Left hindlimb (tissue), 1 donor: ENCODE measurements at places on chromosomes 6 and 20.

GRCh38 chr6:44131892-44132291 is 4.5 kb downstream of the TMEM63B start:
- DNase-seq: no peak

DNA sequence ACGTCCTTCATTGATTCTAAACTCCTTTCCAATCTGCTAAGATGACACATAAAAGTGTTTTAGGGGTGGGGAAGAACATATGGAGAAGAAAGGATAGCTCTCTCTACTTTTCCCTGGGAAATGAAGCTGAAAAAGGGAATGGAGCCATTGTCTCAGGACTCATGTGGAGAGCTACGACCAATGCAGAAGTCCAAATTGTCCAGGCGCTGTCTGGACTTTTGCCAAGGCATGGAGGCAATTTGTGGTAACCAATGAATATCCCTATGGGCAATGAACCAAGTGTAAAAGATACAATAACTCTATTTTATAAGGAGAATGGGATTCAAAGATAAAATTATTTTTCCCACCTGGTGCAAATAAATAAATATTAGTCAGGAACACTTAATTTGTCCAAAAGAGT is 16.1 kb downstream of the FBXL4 start:
- no peak for DNase-seq

DNA sequence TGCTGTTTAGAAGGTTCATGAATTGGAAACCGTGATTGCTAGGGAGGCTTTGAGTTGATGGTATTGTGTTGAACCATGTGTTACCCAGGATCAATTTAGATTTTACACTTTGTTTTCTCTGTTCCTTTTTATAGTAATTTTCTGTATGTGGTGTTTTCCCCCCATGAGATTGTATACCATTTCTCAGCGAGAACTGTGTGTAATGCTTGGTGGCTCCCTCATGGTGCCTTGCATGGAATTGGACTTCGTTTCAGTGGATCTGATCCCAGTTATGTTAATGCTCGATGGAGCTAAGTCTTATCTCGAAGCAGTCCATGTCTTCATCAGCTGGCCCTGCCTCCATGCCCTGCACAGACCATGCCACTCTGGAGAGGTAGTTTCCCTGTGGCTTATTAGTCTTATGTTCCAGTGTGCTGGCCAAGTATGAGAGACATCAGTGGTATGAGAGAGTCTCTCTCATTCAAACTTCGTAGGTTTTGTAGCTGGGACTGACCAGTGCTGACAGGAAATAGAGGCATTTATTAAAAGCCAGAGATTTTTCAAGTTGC is 18.7 kb downstream of the PTPN1 start:
- DNase-seq: no peak

DNA sequence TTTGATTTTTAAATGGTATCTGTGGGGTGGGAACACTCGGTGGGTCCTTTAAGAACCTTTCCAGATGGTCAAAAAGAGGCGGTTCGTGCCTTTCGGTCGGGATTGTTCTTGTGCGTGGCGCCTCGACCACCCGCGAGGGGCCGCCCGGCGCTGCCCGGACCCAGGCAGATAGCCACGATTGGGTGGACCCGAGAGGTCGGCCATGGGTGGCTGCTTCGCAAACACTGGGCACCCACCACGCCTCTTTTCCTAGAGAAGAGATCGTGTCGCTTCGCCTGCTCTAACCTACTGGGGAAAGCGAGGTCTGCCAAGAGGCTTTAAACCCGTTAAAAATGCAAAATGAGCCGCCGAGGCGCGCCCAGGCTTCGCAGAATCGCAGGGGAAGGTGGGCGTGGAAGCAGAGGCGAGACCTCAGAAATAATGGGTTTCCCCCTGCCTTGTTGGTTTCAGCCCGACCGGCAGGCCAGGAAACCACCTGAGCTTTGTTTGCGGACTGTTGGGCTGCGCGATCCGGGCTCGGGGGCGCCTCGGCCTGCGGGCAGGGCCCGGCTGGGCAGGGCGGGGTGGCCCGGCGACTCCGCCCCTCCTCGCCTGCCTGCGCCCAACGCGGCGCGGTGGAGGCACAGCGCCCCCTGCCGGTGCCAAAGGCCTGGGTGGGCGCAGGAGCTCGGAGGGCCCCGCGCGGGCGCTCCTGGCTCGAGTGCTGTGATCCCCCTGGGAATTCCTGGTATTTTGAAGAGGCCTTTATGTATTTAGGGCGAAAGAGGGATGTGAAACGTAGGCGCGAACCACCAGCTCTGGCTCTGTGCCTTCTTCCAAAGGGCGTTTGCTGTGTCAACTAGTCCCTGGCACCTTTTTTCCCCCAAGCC is 1.6 kb downstream of the MARCKS start:
- peak; percentile 95 for DNase-seq

GRCh38 chr20:53101992-53102760 is 130.0 kb downstream of the TSHZ2 start:
- DNase-seq: no peak

- no peak for DNase-seq
Measured at GRCh38 chr6:165506657-165507056, 156.4 kb downstream of the PDE10A start.

DNA sequence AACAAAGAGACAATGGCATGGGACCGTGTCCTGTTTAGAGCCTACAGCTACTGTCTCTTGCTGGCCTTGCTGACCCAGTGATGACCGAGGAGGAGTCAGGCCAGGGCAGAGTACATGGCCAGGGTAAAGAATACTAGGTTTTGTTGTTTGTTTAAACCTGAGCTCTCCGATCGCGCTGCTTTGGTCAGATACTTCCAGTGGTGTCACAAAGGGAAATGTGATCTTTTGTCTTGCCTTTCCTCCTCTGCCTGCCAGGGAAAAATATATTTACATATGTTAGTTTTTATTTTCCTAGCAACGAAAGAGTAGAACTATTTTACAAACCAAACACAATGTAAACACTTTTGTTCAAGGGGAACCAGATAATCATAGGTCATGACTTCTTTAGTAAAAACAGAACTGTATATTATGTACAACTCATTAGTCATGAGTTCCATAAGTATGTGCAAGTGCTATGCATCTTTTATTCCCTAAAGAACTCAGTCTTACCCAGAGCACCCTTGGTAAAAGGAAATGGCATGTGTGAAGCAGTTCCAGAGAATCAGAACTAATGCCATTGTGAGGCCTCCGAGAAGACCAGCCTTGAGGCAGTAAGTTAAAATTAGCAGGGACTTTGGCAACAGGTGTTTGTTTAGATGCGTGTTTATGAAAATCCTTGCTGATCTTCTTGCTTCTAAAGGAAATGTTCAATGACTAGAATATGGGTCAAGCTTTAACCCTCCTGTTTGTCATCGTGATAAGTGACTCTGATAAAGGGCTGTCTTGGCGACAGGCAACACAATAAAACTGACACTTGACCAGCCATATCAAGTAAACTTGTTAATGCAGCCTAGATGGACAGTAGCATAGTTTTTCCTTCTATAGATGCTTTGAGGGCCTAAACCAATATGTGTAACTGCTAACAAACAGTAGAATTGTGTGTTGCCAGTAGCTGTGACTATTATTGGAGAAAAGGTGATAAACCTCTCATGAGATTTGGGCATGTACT is 204.6 kb downstream of the NKAIN2 start:
- no peak for DNase-seq

DNA sequence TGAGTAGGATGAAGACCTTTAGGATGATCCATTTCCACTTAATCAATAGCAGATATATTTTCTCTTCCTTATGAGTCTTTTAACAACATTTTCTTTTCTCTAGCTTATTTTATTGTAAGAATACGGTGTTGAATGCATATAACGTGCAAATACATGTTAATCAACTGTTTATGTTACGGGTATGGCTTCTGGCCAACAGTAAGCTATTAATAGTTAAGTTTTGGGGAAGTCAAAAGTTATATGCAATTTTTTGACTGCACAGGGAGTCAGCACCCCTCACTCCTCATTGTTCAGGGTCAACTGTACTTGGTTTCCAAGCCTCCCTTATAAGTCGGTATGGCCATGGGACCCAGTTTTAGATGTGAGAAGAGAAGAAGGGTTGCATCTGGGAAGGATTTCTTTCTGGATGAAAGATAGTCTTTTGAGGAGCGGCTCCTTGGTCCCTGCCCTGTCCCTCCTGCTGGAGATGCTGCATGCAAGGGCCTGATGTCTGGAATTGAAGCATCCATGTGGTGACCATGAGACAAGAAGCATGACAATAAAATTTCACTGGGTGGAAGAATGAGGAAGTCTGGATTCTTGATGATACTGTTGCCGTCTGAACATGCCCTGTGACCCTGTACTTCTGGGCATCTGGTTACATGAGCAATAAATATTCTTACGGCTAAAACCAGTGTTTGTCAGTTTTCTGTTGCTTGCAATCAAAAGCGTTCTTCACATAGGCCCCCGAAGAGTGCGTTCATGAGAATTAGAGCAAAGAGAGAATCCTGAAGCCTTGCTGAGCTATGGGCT is 194.7 kb upstream of the PMEPA1 start:
- DNase-seq: no peak

DNA sequence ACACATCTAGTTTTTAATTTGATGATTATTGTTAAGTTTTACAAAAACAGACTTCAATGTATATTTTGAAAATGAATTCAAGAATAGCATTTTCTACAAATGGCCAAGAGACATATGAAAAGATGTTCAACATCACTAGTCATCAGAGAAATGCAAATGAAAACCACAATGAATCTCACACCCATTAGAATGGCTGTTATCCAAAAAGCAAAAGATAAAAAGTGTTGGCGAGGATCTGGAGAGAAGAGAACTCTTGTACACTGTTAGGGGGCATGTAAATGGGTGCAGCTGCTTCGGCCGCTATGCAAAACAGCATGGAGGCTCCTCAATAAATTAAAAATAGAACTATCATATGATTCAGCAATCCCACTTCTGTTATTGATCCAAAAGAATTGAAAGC is 185.8 kb upstream of the CCN2 start:
- no peak for DNase-seq

DNA sequence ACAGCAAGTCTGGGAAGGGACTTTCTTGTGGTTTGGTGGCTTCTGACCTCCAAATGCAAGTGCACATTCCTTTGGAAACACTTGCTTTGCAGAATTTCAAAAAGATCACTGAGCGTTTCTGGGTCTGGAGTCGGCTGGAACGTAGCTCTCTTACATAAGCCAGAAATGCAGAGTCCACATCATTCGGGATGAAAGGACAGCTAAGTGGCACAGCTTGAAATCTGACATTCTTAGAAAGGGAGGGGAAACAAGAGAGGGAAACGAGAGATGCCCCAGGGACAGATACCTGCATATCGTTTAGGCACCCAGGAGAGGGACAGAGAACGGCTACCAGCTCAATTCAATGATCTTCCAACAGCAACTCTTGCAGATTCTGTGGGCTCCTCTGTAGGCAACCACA is 118.7 kb downstream of the NFATC2 start:
- DNase-seq: no peak

DNA sequence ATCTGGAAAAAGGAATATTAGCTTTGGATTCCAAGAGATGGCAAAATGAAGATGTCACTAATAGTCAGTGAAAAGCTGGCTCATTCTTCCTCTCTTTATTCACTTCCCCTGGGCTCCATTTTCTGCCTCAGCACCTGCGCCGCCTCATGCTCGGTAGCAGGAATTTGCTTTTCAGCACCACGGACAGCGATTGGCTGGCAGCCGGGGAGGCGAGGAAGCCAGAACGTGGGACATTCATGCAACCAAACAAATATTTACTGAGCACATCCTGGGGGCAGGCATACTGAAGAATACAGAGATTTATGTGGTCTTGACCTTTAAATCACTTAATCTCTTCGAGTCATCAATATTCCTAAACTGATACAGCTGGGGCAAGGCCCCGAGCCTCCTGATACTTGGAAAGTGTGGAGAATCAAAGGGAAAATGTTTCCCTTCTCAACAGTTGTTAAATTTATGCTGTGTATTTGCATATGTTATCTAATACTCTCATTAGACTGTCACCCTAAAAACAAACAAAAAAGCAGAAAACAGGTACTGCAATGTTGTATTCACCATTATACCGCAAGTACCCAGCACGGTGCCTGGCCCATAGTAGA is 12.1 kb upstream of the PDYN start:
- peak; percentile 56 for DNase-seq

DNA sequence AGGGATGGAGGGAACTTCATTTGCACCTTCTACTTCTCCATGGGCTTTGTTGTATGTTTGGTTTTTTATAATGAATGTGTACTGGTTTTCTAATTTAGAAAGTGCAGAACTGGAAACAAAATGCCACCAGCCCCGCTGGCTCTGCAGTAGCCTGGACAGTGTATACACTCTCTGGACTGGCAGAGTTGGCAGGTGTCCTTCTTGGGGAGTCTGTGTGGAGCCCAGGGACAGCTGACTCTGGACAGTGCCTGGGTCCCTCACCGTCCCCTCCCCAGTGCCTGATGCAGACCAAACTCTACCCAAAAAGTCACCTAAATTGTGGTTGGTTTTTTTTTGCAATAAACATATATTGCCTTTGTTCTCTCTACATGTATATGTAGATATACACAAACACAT is 91.0 kb downstream of the SLC2A10 start:
- no peak for DNase-seq

DNA sequence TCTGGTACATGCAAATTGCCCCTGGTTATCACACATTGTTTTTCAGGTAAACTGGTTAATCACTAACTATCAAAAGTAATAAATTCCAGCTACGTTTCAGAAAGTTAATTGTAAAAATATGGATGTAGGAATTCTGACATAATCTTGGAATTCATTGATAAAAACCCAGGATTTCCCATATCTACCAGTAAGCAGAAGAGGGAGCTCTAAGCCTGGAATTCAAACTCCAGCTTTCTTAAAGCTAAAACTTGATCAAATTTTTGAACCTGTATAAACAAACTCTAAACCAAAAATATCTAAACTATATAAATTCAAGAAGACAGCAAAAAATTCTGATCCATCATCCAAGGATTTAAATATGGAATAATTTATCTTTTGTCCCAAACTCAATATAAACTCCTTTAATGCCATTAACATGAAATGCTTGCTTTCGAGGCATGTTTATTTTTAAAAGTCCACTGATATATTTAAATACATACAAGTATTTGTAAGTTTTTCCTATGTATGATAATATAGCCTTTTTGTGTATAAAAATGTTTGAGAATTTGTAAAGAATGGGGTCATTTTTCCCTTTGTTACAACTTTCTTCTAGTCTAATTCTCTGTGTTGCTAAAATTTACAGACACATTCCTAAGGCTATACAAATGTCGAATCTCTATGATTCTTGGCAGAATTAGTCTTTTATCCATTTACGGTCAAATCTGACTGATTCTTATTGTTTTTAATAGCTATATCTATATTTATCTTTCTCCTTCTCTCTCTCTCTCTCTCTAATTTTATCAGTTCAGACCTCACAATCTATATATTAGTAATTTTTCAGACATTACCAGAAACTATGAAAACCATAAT is 91.4 kb upstream of the RNF217 start:
- DNase-seq: no peak

- DNase-seq: no peak
Measured at GRCh38 chr6:74834967-74835366, 370.9 kb downstream of the COL12A1 start.

DNA sequence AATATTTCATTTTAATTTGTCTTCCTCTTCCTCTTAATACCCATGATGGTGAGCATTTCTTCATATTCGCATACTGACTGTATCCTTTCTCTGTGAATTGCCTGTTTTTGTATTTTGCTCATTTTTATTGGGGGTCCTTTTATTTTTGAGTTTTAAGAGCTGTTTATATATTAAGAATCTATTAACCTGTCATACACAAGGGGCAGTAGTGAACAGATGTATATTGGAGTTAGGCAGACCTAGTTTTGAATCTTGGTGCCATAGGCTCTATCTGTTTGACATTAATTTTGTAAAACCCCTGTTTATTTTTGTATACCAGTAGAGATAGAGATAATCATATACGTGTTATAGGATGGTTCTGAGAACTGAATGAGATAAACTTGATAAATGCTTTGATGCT is 3.1 kb upstream of the WFDC5 start:
- DNase-seq: no peak

GRCh38 chr6:158752613-158753012 is 66.6 kb downstream of the EZR start:
- DNase-seq: no peak
